ENCODE measurements at places on chromosomes 6 and 20.

DNA sequence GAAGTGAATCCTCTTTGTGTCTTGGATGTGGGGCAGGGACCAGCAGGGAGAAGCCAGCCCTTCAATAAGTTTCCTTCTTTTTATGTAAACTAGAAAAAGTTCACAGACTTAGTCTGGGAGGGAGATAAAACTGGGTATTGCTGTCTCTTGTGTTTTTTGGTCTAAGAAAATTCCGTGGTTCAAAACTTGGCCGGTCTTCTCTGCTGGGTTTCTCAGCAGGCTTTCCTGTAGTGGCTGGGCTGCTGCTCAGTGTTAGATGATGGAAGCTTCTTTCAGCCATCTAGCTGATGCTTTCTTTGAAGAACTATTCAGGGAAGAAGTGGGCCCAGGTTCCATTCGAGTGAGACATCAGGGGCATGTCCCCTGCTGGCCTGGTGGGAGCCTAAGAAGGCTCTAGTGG is 70.7 kb upstream of the SCP2D1 start:
- DNase-seq = no peak

GRCh38 chr20:16205507-16205906 is 367.7 kb downstream of the KIF16B start:
- DNase-seq = no peak

- no peak for DNase-seq
Observed at GRCh38 chr20:32368323-32368722, 10.2 kb downstream of the ASXL1 start.

- DNase-seq = no peak
Observed at GRCh38 chr6:30035784-30036183, 25.3 kb upstream of the POLR1H start.
